Suppressor macrophage treated with lipopolysaccharide for 1 hour (primary cell): ENCODE measurements at places on chromosomes 6 and 20.

DNA sequence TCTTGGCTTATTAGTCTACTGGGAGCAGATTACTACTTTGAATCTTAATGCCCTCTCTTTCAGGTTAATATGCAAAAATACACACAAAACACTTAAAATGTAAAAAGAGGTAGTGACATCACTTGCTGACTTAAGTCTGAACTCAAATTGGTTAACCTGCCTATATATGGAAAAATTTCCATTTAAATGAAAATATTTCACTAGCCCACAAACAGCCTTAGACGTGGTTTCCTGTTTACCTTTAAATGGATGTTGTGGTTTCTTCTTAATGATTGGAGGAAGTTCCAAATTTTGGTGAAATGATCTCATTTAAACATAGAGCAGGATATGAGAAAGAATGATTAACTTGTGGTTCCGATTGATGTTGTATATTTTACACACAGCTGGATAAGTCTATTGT, 553.7 kb downstream of the CD109 start:
- DNase-seq = no peak

DNA sequence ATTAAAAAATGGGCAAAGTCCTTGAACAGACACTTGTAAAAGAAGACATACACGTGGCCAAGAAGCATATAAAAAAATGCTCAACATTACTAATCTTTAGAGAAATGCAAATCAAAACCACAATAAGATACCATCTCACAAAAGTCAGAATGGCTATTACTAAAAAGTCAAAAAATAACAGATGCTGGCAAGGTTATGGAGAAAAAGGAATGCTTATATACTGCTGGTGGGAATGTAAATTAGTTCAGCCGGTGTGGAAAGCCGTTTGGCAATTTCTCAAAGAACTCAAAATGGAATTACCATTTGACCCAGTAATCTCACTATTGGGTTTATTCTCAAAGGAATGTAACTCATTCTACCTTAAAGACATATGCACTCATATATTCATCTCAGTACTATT, 166.6 kb downstream of the KHDC1L start:
- DNase-seq = no peak

DNA sequence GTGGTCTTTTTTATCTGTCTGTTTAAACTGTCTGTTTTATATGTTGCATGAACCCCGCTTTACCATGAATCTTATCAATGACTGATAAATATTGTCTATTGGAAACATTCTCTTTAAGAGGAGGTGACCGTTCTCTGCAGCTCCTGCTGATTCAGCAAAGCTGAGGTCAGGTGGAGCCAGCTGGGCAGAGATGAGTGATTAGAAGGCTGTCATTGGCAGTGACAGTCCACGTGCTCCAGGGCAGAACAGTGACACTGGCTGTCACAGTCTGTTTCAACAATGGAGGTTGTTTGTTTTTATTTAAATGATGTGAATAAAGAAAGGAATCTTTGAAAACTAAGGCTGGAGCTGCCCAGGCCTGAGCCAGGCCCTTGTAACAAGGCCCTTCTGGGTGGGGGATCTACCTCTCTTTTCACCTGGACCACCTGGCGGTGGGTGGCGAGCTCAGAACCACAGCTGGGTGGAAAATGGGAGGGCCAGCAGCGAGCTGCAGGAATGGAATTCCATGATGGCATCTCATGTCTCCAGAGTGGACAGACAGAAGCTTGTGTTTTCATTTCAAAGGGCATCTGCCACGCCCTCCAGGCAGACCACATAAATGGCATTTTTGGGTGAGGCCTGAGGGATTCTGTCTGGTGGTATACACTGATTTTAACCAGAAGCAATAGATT, 12.6 kb downstream of the SYNJ2 start:
- no peak for DNase-seq

- DNase-seq = no peak
These were observed 282.7 kb downstream of the ADGB start for GRCh38 chr6:146881228-146882181.

DNA sequence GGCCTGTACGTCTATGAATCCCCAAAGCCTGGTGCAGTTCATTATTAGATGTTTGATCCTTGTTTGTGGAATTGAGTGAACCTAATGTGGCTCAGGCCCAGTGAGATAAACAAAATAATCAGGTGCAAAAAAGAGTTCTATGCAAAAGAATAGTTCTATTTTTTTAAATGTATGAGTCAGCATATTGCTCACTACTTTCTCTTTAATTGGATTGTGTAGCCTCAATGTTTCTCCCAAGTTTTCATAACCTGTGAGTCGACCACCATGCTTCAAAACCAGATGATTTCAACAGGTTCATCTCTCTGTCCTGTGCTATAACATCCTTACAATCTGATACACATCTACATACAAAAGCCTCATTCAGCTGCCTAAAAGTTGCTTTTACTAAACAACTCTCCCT, 116.5 kb upstream of the HDAC2 start:
- no peak for DNase-seq

DNA sequence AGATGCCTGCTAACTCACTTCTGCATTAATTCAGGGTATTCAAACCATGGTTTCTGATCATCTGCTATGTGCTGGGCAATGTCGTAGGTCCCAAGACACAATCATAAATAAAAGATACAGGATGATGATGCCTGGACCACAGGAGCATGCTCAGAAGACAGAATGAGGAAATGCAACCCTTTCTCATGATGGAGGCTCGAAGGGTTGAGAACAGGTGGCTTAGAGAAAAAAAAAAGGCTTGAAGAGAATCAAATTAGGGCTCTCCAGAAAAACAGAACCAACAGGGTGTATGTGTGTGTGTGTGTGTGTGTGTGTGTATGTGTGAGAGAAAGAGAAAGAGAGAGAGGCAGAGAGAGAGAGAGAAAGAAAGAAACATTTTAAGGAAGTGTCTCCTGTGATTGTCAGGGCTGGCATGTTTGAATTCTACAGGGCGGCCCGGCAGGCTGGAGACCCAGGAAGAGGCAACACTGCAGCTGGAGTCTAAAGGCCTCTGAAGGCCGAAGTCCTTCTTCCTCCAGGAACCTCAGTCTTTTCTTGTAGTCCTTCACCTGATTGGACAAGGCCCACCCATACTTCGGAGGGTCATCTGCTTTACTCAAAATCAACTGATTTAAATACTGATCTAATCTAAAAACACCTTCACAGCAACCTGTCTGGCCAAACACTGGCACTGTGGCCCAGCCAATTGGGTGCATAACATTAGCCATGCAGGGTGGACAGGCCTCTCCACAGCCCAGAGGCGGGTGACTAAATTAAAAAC, 143.8 kb downstream of the ERMARD start:
- no peak for DNase-seq
